Activated CD8-positive, alpha-beta memory T cell treated with anti-CD3 and anti-CD28 coated beads for 24 hours (primary cell): ENCODE measurements at places on chromosomes 4 and X.
A peak's percentile ranks its signal among the peaks of the same experiment; 100 is the strongest.

DNA sequence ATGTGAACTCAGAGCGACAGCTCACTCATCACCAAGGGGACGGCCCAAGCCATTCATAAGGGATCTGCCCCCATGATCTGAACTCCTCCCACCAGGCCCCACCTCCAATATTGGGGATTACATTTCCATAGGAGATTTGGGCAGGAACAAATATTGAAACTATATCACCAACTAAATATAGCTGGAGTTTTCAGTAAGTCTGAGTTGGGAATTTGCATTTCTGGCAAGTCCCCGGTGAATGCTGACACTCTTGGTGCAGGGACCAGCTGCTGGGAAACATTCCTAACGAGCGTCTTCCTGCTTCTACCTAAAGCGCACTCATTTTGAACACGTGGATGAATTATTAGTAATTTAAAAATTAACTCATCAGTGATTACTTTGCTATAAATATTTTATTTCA is 13.2 kb downstream of the CLDN34 start:
- no peak for DNase-seq

DNA sequence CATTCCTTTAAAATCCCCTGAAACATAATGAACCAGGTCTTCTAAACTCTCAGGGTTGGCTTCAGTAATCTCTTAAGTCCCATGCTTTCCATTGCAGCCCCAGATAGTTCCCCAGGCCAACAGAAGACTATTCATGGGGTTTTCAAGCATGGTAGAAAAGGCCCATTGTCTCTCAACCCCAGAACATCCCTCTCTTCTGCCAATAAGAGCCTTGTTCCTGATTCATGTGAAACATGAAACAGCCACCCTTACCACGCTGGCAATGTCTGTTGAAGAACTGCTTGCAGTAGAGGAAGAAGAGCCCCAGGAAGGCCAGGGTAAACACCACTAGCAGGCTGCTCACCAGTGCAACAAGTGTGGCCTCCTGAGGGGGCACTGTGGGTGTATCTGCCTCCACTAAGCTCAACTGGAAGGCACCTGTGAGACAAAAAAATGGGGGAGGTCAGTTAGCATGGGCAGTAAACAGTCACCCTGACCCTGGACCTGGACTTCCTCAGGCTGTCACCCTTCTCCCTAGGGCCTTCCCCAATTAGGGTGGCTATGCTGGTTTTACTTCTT is 36.4 kb downstream of the EDA2R start:
- no peak for DNase-seq

- DNase-seq: no peak
These were observed 26.7 kb downstream of the MANBA start for GRCh38 chr4:102734116-102734515.

GRCh38 chr4:7199771-7200441 is 7.6 kb downstream of the SORCS2 start:
- no peak for DNase-seq

- DNase-seq: no peak
These were observed 15.6 kb upstream of the DCHS2 start for GRCh38 chr4:154507156-154507555.

- no peak for DNase-seq
These were observed 9.6 kb upstream of the OTUD4 start for GRCh38 chr4:145189981-145190380.

DNA sequence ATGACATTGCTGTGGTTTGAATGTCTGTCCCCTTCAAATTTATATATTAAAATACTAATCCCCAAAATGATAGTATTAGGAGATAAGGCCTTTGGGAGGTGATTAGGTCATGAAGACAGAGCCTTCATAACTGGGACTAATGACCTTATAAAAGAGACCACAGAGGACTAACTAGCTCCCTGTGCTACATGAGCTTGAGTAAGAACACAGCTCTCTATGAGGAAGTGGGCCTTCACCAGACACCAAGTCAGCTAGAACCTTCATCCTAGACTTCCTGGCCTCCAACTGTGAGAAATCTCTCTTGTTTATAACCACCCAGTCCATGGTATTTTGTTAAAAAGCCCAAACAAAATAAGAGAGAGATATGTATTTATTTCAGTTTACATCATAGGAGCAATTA is 242.2 kb upstream of the CTSO start:
- no peak for DNase-seq

DNA sequence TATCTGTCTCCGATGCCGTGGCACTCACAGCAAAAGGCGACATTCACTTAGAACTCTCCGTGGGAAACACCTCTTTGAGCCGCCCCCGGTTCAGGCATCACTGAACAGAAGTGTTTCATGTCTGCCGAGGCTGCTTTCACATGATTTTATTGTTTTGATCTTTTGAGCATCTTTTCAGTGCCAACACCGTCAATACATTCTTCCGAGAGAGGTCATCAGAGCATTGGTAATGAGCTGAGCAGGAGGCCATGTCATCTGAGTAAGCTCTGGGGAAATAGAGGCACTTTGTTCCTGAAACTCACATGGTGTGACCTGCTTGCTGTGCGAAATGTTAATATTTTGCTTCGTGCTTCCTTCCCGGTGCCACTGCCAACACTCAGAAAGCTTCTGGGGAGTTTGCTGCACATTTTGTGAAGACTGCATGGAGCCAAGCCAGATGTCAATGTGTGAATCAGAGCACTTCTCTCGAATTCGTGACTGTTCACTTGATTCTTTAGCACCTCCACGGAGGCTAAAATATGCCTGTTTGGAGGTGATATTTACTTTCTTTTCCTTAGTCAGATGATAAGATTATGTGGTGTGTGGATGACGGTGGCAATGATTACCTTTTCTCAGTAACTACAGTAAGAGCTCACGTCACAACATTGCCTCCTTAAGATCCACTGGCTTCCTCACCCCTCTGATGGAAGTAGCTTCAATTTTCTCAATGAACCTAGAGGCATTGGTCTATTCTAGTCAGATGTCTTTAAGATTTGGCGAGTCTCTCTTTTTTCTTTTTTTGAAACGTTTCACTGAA is 222.3 kb upstream of the HS3ST1 start:
- no peak for DNase-seq

- no peak for DNase-seq
These were observed 7.7 kb upstream of the APBB2 start for GRCh38 chr4:41221850-41222645.

GRCh38 chrX:134692990-134693389 is 34.7 kb upstream of the PLAC1 start:
- no peak for DNase-seq

GRCh38 chrX:66038115-66038514 is 1.8 kb downstream of the VSIG4 start:
- DNase-seq: no peak

GRCh38 chr4:5638976-5639375 is 69.4 kb downstream of the EVC2 start:
- no peak for DNase-seq

DNA sequence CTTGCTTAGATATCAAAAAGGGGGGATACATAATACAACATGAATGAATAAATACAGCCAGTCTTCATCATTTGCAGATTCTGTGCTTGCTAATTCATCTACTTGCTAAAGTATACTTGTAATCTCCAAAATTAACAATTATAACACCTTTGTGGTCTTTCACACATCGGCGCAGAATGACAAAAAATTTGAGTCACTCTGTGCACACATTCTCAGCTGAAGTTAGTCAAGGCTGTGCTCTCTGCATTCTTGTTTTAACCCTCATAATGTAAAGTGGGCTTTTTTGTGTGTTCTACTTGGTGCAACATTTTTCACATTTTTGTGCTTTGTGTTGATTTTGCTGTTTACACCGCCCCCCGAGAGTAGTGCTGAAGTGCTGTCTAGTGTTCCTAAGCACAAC is 65.8 kb upstream of the GPRIN3 start:
- no peak for DNase-seq

DNA sequence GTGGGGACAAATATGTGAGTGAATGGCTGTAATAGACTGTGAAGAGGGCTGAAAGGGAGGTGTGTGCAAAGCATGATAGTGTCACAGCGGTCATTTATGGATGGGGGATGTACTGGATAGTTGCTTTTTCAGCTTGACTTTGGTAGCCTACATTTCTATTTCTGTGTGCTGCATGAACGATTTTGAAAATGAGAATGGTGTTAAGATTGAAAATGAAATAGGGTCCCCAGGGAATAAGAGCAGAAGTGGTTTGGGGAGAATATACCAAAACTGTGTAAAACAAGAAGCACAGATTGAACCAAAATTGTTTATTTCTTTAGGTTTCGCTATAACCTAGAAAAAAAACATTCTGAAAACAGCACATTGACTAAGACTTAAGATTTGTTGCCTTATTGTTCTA is 58.8 kb upstream of the CLNK start:
- no peak for DNase-seq

DNA sequence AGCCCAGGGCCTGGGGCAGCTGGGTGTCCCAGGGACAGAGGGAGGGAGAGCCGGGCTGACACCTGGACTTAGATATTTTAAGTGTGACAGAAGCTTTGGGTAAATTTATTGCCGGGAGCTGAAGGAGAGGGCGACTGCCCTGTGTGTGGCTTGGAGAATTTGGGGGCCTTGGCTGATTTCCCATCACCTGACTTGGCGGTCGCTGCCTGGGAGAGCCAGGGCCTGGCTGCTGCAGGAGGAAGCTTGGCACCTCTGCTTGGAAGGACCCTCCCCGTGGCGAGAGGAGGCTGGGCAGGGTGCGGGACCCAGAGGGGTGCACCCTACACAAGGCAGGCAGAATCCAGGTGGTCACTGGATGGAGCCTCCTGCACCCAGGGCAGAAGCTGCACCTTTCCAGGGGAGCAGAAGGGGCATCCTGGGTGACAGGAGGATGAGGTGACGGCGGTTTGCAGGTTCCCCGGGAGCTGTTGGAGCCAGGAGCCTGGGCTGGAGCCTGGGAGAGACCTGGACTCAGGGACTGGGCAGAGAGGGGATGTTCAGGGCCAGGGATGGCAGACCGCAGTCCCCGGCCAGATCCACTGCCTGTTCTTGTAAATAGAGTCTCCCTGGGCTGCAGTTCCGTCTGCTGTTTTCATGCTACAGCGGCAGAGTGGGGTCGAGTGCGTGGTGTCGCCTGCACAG is 72.0 kb downstream of the RGS12 start:
- peak; percentile 40 for DNase-seq

DNA sequence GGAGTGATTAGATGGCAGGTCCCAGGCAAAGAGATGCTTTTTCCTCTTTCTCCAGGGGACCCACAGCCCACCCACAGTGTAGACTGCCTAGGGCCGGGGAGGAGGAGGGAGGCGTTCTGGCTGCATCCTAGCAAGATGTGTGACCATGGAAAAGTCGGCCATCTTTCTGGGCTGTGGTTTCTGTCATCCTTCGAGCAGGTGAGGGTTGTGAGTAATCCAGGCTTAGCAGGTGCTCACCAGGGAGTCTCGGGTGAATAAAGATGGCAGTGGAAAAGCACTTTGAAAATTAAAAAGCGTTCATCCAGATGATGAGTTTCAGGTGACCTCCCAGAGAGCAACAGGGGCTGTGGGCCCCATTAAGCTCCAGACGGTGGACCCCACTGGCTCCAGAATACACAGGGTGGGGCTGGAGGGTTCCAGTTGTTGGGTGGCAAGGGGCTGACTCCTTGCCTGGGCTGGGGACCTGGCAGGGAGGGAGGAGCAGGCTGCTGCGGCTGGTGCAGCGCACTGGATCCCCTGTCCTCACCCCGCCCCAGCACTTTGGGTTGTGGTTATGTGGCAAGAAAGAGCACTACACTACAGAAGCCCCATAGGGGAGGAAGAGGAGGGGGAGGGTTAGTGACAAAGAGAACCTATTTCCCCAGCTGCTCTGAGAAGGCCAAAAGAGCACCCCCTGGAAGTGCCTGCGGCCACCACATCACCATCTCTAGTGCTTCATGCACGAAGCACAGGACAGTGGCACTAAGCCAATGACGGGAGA is 23.7 kb downstream of the ELF4 start:
- peak; percentile 80 for DNase-seq

- no peak for DNase-seq
These were observed 68.9 kb upstream of the NRK start for GRCh38 chrX:105753411-105753810.

DNA sequence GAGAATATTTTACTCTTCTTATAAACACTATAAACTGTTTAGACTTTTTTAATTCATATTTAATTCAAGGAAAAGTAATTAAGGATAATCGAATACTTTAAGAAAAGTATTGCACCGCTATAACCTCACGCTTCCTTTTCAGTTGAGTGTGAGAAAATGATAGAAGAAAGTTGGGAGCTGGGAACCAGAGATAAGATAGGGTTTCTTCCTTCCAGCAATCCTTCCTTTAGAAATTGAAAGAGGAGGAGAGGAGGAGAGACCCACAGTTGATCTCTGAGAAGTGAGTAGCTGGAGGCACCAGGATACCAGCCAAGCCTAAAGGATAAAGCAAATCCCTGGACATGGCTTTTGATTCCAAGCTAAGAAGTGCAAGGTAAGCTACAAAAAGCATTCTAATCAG is 242.3 kb upstream of the NOCT start:
- DNase-seq: no peak

- no peak for DNase-seq
These were observed 2.5 kb downstream of the SEPTIN11 start for GRCh38 chr4:76952071-76952470.

GRCh38 chr4:95248720-95249425 is 299.9 kb downstream of the UNC5C start:
- no peak for DNase-seq

DNA sequence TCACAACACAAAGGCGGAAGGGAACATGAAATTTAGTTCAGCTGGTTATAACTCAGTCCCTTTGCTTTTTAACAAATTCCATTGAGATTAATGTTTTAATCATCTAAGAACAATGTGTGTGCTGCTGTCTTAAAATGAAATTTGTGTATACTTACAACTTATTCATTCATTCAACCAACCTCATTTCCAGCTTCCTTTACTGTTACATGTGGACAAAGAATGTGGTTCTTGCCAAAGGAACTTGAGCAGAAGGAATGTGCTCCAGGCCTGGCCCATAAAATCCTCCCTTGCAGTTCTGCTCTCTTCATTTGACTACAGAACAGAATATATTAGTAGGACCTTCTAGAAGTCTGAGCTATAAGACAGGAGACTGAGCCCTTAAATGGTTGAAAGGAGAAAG is 176.8 kb upstream of the GLRA2 start:
- DNase-seq: no peak

DNA sequence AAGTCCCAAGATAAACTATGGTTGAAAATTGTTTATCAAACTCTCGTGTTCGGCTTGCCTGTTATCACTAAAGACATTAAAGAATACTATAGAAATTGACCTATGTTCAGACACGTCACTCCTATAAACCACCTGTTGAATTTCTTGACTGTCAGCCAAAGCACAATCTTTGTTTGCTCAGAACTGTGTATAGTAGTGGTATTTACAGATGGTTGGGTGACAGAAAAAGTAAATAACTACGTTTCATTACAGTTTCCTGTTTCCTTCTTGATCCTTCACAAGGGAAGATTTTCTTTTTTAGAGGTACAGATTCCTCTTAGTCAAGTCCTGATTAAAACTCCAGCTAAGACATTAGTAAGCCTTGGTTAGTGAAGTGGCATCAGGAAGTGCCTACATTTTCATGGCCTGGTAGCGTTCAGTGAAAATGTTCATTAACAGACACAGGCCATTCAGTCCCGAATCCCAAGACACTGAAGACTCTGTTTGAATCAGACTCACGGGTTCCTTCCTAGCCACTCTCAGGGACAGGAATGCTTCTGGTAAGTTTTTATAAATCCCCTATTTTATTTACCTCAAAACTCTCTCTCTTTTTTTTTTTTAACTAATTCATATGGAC is at the start of gene SMIM31:
Gene SMIM31 (plus strand): TSS at position 259 of the 616 bp plus-strand sequence. CDS start 16,313 bp downstream, outside the sequence.
- DNase-seq: no peak
